ENCODE measurements at places on chromosomes 12 and 14.

DNA sequence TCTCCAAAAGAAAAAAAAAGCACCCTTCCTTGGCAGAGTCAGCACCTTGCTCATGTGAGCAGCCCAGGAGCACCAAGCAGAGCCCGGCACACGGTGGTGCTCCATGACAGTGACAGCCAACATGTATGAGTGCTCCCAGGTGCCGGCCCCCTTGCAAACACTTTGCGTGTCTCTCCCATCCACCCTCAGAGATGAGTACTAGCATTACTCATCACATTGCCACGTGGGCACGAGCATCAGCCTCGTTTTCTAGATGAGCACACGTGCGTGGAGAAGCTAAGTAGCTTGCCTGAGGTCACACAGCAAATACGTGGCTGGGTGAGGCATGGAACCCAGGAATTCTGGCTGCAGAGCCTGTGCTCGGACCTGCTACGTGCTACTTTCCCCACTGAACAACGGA lies 177.9 kb upstream of the PRMT8 start:
- DNase-seq = no peak

- no peak for DNase-seq
Measured at GRCh38 chr14:95364481-95365209, 44.9 kb upstream of the CLMN start.

DNA sequence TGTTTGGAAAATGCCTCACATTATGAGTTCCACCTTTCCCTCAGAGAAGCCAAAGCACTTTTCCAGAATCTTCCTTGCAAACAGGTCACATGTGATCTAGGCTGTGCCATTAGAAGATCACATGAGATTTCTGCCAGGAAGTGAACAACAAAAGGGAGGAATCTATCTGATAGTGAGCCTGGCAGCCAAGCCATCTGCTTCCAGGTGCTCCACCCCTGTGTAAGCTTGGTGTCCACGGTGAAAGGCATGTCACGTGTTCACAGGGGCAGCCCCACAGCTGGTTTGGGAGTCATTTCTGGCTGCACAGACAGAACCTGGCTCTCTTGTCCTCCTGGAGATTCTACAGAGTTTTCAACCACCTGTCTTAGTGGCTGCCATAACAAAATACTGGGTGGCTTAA lies 3.5 kb upstream of the KSR2 start:
- no peak for DNase-seq

DNA sequence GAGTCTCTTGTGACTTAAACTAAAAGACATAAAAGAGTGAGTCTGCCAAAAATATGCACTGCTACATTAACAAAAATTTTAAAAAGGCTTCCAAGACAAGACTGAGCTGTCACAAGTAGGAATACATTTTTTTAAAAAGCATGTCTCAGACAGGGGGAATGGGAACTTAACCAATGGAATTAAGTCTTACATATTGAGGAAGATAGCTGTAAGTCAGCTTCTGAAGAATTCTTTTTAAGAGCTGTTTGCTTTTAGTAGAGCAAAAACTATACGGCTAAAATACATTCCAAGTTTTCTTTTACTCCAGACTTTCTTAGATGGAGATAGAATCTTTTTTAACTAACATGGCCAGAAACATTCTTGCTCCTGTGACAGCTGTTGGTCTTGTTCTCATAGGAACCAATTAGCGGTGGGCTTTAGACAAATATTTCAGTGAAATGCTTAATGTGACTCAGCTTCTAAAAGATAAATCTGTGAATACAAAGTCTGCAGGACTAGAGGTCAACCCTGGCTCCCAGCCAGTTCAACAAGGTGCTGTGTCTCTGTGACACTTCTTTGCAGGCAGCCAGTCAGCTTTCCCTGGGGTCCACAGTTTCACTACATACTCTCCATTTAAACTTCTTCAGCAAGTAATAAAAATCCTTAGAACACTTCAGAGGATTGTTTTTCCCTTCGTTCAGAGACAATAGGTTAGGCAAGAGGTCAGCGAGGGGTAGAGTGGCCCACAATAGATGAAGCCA lies 187.6 kb downstream of the NAV3 start:
- no peak for DNase-seq

DNA sequence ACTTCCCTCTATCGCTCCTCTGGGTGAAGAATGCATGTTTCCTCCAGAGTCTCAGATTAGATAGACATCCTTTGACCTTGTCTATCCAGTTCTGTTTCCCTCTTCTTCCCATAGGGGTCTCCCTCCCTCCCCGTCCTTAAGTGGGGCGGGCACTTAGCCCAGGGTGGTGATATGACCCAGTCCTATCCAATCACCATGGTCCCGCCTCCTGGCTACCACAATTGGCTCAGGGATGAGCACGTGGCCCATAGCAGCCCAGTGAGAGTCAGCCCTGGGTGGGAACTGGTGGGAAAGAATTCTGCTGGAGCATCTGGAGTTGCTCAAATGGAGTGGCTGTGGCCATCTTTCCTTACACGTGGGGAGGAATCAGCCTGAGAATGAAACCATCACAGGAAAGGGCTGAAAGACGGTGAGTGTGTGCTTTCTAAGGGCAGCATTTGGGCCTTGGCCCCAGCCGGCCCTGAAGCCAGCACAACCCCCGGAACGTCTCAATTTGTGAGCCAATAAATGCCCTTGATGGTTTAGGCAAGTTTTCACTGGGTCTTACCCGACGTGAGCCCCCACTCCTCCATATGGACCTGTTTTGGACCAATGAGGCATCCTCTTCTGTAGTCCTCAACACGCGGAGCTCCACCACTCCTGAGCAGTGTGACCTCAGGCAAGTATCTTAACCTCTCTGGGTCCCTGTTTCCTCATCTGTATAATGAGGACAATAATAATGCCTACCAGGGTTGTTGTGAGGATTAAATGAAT lies 14.4 kb upstream of the MLXIP start:
- DNase-seq = no peak

DNA sequence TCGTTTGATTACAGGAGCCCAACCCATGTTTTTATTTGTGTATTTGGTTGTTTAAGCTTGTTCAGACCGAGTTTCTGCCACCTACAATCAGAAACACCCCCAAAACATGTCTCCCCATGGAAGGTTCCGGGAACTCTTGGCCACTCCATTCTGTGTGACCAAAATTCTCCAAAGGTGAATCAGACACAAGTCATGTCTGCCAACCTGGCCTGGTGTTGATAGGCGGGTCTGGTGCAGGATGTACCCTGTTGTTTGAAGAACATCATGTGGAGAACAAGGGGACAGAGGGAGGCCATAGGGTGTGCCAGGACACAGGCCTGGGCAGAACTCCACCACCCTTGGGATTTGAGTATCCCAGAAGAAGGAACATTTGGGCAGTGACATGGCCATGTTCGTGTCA lies 147.1 kb upstream of the MYL2 start:
- no peak for DNase-seq

GRCh38 chr12:50032854-50033581 lies 7.7 kb upstream of the RACGAP1 start:
- no peak for DNase-seq

- DNase-seq = no peak
Measured at GRCh38 chr12:6057700-6058099, 66.8 kb downstream of the VWF start.

DNA sequence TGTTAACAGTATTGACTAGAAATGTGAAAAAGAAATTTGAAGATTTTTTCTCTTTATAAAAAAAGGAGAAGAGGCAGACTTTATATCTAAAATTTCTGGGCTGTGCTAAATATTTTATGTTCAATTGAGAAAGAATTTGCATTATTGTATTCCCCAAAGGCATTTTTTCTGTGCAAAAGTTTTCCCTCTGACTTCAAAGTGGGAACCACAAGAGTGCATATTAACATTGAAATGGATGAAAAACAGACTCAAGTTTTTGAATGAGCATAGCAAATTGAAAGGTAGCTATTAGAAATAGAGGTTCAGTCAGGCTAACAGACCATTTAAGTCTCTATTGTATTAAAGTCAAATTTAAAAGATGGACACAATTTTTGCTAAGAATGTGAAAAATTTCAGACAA lies 95.2 kb downstream of the RASSF9 start:
- DNase-seq = no peak

GRCh38 chr12:96495155-96495554 lies 5.8 kb downstream of the CFAP54 start:
- DNase-seq = no peak

DNA sequence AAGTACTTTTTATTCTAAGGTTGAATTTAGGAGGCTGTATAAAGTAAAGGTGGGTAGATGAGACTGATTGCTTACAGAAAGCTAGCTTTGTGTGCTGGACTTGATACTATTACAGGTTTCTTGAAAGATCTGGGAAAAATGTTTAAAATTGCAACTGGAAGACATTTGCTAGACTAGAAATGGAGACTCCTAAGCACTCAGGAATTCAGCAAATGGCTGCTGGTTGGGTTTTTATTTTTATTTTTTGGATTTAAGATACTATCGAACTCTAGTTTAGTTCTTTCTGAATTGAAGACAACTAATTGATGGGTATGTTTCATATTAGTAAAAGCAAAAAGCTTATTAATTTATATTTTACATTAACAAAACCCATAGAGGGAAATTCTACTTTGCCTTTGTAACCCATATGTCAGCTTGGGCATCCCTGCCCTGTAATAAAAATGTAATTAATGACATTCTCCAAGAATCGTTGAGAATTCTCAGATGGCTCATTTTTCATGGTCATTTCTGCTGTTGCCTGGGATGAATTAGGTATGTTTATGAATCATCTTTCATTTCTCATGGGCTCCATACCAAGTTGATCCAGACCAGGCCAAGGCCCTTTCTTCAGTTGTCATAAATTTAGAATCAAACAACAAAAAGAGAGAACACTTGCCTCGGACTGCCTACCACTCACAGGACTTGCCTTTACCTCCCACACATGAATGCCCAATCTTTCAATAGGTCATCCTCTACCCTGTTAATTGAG lies 102.1 kb downstream of the ERGIC2 start:
- no peak for DNase-seq

GRCh38 chr12:105706321-105706972 lies 376.0 kb downstream of the C12orf75 start:
- no peak for DNase-seq

GRCh38 chr14:75411214-75411540 lies 16.6 kb upstream of the JDP2 start:
- DNase-seq = no peak
